ENCODE measurements at places on chromosomes 6 and 20.

DNA sequence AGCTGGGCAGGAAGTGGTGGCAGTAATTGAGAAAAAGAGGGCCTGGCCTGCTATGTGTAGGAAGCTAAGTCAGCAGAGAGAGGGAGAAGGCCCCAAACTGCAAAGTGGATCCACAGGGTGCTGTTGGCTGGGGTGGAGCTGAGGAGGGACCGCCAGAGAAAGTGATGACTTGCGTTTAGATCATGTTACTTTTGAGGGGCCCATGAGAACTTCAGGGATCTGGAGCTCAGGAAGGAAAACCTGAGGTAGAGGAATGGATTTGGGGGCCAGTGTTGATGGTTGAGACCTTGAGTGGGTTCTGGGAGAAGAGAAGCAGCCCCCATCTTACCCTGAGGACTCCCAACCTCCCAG lies 155.5 kb downstream of the MRPL14 start:
- no peak for DNase-seq

DNA sequence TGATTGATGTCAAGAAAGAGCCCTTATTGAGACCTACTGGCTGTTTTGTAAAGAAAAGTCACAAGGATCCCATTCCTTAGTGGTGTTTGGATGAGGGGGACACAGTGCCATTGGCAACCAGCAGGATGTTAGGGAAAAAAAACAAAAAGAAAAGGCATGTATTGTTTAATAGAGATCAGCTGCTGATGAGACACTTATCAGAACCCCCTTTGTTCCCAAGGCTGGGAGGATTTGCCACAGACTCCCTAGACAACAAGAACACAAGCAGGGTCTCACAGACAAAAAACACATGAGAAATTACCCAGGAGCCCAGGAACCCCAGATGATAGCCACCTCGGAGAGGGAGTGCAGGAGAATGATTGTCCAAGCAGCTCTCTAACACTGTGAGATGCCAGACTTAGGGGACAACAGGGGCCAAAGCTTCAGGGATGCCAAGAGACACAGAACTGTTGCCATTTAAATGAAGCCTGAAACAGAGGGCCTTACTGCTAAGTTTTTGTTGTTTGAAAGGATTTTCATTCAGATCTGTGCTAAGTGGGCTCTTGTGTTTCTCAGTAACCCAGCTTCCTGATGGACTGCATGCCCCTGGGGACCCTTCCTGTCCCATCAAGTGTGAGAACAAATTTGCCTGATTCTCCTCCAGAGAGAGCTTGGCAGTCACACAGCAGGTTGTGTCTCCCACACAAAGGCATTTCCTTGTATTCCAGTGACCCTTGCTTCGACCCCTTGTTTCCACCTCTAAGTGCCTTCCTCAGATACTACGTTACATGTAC lies 48.7 kb upstream of the HEY2 start:
- no peak for DNase-seq

DNA sequence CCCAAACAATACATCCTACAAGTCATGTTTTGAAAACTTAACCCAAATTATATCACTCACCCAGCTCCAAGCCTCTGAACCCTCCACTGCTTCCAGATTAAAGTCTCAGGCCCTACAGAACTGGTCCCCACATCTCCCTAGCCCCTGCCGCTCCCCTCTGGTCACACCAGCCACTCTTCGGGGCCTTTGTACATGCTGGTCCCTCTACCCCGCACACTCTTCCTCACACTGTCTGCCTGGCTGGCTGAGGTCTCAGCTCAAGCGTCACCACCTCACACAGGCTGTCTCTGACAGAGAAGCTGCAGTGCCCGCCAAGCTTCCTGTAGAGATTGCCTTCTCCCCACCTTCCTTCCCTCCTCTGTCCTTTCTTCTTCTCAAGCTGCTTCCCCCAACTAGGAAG lies 192.4 kb downstream of the PREX1 start:
- DNase-seq, result no peak

DNA sequence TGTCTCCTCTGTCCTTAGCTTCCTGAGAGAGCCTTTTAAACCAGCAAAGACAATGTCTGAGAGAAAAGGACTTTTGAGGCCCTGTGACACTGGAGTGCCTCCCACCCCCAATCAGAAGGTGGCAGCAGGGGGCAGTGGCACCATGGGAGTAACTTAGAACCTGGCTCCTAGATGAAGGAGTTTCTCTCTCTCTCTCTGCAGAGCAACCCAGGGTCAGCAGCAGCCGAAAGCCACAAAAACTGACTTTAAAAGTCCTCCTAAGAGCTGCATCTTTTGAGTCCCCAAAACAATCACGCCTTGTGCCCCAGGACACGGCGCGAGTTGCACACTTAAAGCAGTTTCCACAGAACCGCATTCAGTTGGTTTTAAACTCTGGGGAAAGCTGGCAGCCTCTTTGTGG lies 5.3 kb upstream of the TCP11 start:
- DNase-seq, result peak; percentile 37

DNA sequence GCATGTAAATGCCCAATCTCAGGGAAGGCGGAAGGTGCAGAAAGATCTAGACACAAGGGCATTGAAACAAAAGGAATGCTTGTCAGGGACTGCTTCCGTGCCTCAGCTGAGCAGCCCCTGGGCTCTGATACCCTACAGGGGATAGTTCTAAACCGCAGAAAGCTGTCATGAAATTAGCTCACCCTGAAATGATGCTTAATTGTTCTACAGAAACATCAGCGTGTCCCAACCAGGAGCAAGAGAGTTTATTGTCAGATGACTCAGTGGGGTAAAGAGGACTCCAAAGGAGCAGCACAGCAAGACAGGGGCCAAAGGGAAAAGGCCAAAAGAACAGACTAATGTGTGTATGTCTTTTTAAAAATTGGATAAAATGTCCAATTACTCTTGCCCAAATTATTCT lies 258.4 kb upstream of the JARID2 start:
- no peak for DNase-seq

DNA sequence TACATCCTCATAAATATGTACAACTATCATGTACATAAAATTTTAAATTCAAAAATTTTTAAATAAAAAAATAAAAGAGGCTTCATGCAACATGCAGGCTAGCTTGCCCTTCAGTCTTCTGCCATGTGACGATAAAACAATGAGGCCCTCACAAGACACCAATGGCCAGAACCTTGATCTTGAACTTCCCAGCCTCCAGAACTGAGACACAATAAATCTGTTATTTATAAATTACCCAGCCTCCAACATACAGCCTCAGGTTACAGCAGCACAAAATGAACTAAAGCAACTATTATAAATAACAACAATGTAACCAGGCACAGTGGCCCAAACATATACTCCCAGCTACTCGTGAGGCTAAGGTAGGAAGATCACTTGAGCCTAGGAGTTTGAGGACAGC lies 42.8 kb downstream of the SERAC1 start:
- DNase-seq, result no peak

- no peak for DNase-seq
Observed at GRCh38 chr20:50070361-50070760, 42.6 kb downstream of the UBE2V1 start.

- DNase-seq, result no peak
Observed at GRCh38 chr6:40848038-40848437, 191.0 kb downstream of the UNC5CL start.

DNA sequence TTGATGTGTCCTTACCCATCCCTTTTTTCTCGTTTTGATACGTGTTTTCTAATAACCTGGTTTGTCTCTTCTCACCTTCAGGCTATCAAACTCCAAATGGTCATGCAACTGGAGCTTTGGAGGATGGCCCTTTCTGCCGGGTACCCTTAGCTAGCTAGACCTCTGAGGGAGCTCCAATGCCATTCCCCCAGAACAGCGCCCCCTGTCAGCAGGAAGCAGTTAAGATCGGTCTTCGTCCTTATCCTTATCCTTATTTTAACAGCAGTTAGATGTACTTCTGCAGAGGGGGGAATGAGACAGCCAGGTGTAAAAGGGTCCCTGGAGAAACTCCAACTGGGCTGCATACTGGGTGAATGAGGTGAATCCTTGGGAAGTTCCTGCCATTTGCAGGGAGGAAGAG lies 37.2 kb downstream of the SEL1L2 start:
- DNase-seq, result no peak

- no peak for DNase-seq
Observed at GRCh38 chr6:63573899-63574553, 1.7 kb downstream of the LOC128125822 start.

- DNase-seq, result no peak
Observed at GRCh38 chr6:12241493-12242175, 48.5 kb upstream of the EDN1 start.

DNA sequence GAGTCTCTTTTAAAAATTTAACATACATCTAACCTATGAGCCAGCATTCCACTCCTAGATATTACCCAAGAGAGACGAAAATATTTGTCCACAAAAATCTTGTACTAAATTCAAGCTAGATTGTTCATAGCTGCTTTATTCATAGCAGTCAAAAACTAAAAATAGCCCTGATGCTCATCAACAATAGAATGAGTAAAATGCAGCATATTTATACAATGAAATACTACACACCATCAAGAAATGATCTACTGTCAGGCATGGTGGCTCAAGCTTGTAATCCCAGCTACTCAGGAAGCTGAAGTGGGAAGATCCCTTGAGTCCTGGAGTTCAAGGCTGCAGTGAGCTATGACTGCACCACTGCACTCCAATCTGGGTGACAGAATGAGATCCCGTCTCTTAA lies 22.0 kb upstream of the SRC start:
- no peak for DNase-seq

Data from D721Med (cell line).